Lung microvascular endothelial cell (primary cell): ENCODE measurements at places on chromosomes 1 and 21. TPM values are rescaled to one million over a fixed set of nuclear protein-coding genes. Genes with fewer than 3 reads are reported as not detected.

Gene USP16
- total RNA-seq, result 17.4 and 21.4 TPM in 2 replicates

Gene SMIM34
- not detected in 2 replicates for total RNA-seq

Gene PIGR
- total RNA-seq, result not detected in 2 replicates

Gene MCL1
- 114 and 208 TPM in 2 replicates for total RNA-seq

Gene E2F2
- total RNA-seq, result 0.40 and 0.87 TPM in 2 replicates

Gene DNALI1
- 0.20 and 0.22 TPM in 2 replicates for total RNA-seq

Gene KRTAP19-3
- total RNA-seq, result not detected in 2 replicates

Gene TDRD5
- 0.20 and 0.22 TPM in 2 replicates for total RNA-seq

Gene AXDND1
- total RNA-seq, result under 0.01 TPM in 1 of 2 replicates, not detected in the other

Gene TMEM269
- not detected in 2 replicates for total RNA-seq

Gene CD164L2
- not detected in 2 replicates for total RNA-seq

Gene GMEB1
- total RNA-seq, result 3.7 and 6.3 TPM in 2 replicates

Gene KCNE1
- 0.22 and 0.40 TPM in 2 replicates for total RNA-seq

Gene SPRR2F
- not detected in 2 replicates for total RNA-seq
